Thoracic aorta (tissue), 2 donors: ENCODE measurements at places on chromosomes 16 and 17. TPM values are rescaled to one million over a fixed set of nuclear protein-coding genes. Genes with fewer than 3 reads are reported as not detected.

The SLC38A8 gene
- total RNA-seq: not detected

GRCh38 chr16:81519301-81520150 is 74.9 kb downstream of the CMIP start:
- no peak for DNase-seq

The TMEM238L gene
- not detected for total RNA-seq

GRCh38 chr17:8091033-8091687 is 3.6 kb upstream of the ALOX12B start:
- no peak for DNase-seq

- no peak for DNase-seq
Measured at GRCh38 chr16:26344240-26344776, 652.5 kb downstream of the HS3ST4 start.

DNA sequence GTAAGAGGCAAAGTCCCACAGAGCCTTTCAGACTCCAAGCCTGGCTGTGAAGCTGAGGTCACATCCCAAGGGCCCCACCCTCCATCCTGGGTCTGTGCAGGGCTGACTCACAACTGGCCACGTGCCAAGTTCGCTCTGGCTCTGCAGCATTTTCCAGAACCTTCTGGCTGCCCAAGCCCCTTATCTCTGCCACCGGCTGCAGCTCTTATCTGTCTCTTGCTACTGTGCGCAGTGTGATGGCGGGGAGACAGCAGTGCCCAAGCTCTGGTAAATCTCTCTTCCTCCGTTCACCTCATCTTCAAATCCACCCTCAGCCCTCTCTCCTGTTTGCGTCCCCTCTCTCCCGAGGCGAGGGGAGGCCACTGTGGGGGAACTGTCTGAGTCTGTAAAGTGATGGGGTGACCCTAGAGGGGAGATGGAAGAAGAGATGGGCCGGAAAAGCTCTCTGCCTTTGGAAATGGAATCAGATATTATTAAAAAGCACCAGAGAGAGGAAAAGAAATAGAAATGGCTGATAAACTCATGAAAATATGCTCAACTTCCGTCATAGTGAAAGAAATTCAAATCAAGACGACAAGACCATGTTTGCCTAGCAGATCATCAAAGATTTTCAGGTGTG is 162.7 kb upstream of the CDC42EP4 start:
- peak; percentile 11 for DNase-seq

DNA sequence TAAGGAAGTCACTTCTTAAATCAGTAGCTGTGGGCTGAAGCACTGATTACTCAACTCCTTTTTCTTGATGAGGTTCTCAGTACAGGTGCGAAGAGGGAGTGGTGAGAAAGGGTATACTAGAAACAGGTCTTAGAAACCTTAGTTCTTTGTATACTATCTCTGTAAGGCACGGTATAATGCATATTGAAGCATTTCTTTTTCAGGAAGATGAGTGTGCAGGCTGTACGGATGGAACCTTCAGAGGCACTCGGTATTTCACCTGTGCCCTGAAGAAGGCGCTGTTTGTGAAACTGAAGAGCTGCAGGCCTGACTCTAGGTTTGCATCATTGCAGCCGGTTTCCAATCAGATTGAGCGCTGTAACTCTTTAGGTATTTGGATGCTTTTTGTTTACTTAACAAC is 39.2 kb downstream of the CYLD start:
- DNase-seq: no peak

- no peak for DNase-seq
Measured at GRCh38 chr17:32386844-32387243, 36.9 kb downstream of the ZNF207 start.

The KNOP1 gene
- total RNA-seq: 10.6 TPM

DNA sequence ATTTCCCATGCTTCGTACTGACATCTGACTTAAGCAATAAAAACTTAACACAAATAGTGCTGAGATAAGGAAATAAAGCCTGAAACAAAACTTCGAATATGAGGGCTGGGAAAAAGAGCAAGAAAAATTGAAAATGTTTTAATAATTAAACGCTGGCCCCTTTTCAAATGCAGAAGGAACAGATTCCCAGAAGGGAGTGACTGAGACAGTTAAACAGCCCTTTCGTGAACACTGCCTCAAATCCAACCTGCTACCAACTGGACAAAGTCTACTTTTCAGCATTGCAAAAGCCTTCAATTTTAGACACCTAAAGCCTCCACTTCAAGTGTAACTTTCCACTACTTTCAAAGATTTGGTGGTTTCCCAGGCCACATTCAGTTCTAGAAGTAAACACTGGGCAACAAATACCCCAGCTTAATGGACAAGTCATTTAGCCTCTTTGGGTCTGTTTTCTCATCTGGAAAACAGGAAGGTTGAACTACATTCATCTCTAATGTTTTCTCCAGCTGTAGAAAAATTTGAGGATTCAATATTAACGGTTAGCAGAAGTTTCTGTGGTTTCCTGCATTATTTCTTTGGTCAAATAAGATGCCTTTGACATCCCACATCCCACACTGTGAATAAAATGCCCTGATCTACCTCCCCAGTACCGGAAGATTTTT is 11.8 kb downstream of the RFFL start:
- no peak for DNase-seq

GRCh38 chr17:74770498-74771318 is 5.4 kb downstream of the NAT9 start:
- no peak for DNase-seq

DNA sequence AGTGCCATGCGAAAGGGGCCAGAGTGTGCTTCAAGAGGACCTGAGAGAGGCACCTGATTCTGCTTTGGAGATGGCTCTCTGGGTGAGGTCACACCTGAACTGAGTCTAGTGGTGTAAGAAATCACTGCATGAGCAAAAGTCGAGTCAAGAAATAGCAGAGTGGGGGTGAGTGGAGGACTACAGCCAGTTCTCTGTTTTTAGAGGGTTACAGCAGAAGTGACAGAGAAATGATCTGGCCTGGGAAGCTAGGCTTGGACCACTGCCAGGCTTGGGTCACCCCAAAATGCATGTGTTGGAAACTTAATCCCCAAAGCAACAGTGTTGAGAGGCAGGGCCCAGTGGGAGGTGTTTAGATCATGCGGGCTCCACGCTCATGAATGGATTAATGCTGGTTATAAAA is 312.0 kb downstream of the CBLN1 start:
- DNase-seq: no peak

- no peak for DNase-seq
Measured at GRCh38 chr16:86575095-86575685, 3.2 kb upstream of the FOXL1 start.

The ZG16 gene
- not detected for total RNA-seq

The ALDH3A1 gene
- 3.2 TPM for total RNA-seq

GRCh38 chr17:63550817-63551639 is 751 bp downstream of the DCAF7 start:
- no peak for DNase-seq

- no peak for DNase-seq
Measured at GRCh38 chr16:10494343-10495030, 85.9 kb downstream of the EMP2 start.

DNA sequence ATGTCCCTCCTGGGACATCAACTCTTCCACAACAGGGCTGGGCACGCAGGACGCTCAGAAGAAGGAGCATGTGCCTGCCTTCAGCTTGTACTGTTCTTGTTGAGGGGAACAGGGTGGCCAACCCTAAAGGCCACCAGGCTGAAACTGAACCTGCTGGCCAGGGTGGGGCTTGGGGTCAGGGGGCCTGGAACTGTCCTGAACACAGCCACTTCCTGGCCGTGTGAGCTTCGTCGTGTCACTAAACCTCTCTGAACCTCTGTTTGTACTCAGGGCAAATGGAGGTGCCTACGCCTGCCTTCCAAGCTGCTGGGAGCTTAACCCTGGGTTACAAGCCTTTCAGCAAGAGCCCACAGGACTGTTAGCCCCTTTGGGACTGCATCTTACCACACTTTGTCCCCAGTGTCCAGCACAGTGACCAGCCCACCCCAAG is 6.7 kb downstream of the ARHGAP27 start:
- DNase-seq: no peak

DNA sequence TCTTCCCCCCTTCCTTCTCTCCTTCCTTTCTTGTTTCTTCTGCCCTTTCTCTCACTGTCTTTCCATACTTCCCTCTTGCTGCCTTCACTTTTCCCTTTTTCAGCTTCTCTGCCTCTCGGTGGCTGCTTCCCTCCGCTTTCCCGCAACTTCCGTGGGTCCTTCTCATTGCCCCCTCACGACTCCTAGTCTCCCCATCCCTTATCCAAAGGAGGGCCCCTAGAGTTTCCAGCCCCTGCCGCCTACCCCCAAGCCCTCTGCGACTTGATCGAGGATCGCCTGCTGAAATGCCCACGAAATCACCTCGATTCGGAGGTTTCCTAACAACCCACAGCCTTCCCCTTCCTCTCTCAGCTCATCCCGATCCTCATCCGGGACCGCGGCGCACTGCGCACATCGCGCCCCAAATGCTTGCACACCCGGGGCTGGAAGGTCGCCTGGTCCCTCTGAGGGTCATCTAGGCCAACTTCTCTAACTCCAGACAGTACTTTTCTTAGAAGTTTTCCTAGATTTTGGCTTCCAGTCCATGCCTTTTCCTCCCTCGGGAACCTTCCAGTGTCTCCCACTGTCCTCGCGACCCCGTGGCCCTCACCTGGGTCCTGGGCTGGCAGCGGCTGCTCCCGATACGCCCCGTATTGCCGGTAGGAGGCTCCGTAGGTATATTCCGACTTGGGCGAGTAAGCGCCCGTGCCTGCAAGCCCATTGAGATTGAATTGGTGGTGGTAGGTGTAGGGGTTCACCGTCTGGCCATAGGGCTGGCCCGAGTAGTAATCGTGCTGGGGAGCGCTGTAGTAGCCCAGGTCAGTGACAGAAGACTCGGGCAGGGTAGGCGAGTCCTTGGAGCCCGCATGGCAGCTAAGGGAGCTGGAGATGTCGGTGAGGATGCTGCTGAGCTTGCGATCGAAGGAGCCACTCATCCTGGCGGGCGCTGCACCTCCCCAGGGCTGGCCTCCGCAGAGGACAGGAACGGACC is 654 bp downstream of the DLX3 start:
- DNase-seq: no peak

DNA sequence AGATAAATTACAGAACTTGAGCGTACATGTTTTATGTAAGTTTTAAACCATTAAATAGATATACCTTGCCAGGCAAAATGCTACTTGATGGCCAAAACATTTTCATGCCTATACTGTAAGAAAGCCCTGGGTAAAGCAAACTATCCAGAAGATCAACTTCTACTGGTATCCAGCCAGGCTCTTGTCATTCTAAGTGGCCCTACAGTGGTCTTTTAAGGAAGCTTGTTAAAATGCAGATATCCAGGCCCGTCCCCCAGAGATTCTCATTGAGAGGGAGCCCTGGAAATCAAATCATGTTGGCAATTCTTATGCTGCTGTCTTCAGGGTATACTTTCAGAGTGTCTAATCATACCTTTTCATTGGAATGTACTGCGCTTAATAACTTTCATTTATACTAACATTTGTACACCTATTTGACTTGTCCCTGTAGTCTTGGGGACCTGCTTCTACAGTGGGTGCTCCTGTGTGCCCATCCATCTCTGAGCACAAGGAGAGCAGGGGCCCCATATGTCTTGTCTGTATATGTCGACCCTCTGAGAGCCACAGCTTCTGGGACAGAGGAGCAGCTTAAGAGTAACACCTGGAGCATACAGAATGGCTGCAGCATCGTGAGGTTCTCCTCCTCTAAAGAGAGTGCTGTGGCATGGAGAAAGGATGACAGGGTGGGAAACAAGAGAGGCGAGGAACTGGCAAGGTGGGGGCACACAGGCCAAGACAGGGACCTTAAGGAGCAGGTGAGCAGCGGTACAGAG is 43.6 kb upstream of the ANKFY1 start:
- DNase-seq: no peak

DNA sequence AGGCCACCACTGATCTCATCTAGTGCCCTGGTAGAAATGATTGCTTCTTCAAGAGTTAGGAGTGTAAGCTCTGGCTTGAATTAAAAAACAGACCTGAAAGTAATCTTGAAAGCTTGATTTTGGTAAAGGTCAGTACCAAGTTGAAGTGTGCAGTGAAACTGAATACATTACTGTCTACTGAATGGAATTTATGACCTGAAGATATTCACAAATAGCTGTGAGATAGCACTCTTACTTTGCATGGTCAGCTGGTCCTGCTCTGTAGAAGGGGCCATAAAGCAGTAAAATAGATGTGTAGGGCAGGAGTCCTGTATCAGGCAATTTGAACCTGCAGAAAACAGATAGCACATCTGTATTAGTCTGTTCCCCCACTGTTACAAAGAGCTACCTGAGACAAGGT is 78.6 kb downstream of the MYH13 start:
- no peak for DNase-seq

The ZPBP2 gene
- not detected for total RNA-seq

The RHBDF1 gene
- total RNA-seq: 138 TPM

The ADAP2 gene
- total RNA-seq: 38.3 TPM

The SSTR5 gene
- total RNA-seq: 3.8 TPM

DNA sequence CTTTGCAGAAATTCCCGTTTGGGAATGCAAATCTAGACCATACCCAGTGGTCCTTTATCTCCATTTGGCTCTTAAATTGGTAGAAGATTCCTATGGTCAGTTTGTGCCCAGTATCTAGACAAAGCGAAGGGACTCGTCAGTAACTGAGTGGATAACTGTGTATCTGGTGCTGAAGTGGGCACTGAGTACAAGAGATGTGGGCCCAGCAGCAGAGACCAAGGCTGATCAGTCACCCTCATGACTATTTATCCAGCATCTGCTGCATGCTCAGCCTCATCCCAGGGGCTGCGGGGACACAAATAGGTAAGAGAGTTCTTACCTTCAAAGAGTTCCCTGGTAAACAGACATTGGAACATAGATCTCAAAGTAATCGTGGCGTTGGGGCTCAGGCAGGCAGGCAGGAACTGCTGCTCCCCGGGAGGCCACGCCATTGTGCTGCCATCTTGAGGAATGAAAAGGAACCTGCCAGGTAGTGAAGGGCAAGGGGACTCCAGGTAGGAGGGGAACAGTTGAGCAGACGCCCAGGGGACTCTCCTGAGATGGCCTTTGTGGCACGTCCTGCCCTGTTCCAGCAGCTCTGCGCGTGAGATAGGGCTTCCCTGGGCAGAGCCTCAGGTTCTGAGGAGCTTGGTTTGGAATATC is 10.3 kb downstream of the NT5M start:
- no peak for DNase-seq

The BANP gene
- total RNA-seq: 18.6 TPM

DNA sequence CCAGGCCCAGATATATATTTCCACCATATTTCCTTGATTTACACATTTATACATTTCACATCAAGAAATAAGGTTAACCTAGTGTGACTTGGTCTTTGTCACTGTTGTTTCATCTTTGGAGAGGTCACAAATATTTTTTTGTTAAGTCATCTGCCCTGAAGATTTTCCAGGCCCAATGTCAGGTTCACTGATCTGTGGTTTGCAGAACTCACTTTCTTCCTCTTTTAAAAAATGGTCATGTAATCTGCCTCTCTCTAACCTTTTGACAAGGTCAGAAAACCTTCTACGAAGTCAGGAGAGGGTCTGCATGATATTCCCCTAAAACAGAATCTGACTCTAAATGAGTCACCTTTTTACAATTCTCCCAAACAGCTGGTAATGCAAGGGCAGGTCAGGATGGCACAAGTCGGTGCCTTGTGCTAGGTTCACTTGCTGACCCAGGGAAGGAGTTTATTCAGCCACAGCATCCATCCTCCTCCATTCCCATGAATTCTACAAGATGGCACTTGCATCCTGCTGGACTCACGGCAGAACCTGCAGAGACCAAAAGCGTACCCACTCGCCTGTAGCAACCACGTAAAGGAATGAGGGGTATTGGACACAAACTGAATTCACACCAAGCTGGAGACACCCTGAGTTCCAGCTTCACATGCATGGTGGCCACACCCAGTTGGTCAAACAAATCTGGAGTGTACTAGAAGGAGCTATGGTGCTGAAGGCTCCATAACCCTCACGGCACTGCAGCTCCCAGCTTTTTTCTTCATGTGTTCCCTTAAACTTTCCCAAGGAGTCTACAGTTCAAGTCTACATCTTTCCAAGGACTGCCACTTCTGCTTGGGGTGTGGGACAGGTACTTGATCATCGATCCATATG is 1.6 kb upstream of the KIAA0513 start:
- DNase-seq: no peak
